ENCODE measurements at places on chromosomes 4 and X.

DNA sequence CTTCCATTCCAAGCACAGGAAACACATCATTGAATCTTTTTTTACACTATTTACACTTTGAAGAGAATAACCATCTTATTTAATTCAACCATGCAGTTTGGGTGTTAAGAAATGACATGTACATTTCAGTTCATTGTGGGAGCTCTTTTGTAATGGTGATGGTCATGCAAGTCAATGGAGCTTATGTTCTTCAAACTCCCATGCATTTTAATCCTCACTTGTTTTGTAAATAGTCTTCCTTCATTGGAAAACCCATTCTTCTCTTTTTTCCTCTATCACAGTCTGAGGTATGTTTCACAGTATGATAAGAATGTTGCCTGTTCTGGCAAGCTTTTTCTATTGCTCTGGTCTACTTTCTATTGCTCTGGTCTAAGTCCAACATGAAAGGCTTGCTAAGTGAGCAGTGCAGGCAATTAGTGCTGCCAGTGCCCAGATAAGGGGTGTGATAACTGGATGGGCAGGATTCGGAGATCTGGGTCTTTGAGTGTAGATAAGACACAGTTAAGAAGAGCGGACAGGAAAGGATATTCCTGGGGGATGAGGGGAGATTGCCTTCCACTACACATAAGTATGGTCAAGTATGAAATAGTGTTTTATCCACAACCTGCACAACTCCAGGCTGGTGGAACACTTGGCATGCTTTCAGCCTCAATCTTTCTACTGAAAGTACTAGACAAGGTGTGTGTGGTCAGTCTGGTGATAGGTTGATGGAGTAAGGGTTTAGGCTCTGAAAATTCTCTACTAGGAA lies 17.1 kb downstream of the AFP start:
- no peak for DNase-seq

- DNase-seq, result no peak
Measured at GRCh38 chr4:55517526-55518229, 29.0 kb downstream of the CLOCK start.

- no peak for DNase-seq
Measured at GRCh38 chr4:6352031-6352692, 82.5 kb downstream of the WFS1 start.

DNA sequence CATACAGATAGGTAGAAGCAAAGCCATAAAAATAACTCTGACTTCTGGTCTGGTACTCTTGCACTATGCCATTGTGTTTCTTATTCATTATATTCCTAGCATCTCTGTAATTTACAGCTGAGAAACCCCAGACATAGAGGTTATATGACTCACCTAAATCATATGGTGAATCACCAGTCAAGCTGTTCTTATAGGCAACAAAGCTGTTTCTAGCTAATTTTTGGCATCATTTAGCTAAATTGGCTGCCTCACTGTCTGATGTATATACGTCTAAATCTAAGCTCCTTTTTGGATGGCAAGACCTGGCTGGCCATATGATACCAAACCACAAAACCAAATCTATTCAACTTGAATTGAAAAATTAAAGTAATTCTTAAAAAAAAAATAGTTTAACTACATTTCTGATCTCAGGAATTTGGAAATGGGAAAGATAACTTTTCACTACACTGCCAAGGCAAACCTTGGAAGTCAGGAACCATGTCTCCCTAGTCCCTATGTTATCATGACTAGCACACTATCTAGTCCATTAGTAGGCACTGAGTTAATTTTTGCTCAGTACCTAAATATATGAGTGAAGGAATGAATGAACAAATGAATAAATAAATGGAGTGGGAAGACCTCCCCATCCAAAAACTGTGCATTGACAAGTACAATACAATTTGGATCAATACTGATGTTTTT lies 41.3 kb upstream of the STAG2 start:
- no peak for DNase-seq

DNA sequence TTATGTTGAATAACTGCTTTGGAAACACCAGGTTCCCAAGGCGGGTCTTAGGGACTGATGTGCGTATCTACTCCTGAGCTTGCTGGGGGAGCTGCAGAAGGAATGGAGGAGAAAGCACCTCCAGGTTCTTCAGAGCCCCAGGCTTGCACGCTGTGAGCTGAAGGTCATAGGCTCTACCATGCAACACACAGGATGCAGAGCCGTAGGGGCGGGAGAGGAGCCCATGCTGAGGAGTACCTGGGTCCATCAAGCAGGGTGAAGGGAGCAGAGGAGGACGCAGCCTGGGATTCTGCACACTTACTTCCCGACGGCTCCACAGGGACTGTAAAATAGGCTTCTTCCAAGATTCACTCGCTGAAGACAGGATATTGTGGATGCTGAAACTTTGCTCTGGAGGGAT lies 426.5 kb upstream of the FRG1 start:
- no peak for DNase-seq

Measured in activated CD4-positive, alpha-beta memory T cell treated with anti-CD3 and anti-CD28 coated beads, Interleukin-2, amount 10 ng/mL, durations not matched to agents 7 days and 5 days (primary cell).